ENCODE measurements at places on chromosomes 6 and 20. TPM values are rescaled to one million over a fixed set of nuclear protein-coding genes. Genes with fewer than 3 reads are reported as not detected.

VTA1 gene
- total RNA-seq: 58.0 TPM

ADGRF5 gene
- total RNA-seq: 3.2 TPM

FHL5 gene
- not detected for total RNA-seq

NEURL2 gene
- total RNA-seq: 7.6 TPM

ZNF334 gene
- 1.8 TPM for total RNA-seq

GPR6 gene
- not detected for total RNA-seq
